A549 (cell line): ENCODE measurements at places on chromosomes 2 and 18.

- no peak for DNase-seq
These were observed 35.0 kb downstream of the CYP27C1 start for GRCh38 chr2:127185093-127185492.

GRCh38 chr18:78196280-78196679, 783.3 kb upstream of the SALL3 start:
- no peak for DNase-seq

- DNase-seq: no peak
These were observed 98.4 kb downstream of the PIEZO2 start for GRCh38 chr18:11050966-11051365.

DNA sequence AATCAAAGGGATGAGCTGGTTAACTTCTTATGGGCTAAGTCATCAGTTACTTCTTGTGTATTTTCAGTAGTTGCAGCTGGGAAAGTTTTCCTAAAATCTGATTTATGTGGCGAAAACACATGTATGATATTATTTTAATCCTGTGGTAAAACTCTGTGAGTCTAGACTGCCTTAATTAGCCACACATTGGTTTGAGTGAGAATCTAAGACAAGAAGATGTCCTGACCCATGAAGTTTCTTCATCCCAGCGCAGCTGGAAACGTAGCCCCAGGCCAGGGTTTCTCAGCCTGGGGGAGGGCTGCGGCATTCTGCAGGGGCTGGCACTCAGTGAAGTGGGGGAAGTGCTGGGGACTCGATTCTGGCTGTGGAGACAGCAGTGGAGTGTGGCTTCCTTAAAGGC, 44.7 kb upstream of the INHBB start:
- no peak for DNase-seq

GRCh38 chr2:32715981-32716380, 88.1 kb downstream of the TTC27 start:
- no peak for DNase-seq
